ENCODE measurements at places on chromosomes 5 and 9.

DNA sequence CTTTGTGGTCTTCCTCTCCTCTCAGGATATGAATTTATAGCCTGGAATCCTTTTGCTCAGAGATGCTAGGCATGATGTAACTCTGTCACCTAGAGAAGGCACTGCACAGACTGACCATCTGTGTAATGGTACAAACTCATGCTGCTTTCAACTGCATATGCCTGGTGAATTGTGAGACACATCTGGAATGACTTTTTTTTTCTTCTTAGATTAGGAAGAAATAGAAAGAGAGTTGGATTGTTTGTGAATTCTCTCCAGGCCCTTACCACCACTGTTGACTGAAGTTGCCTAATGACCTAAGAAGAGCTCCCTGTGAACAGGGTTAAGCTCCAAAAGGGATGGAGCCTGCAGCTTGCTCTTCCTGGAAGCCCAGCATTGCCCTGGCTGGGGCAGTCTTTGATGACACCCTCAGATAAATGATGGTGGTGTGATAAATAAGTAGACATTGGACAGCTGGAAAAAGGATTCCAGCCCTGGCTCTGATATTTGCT, 47.8 kb upstream of the TRIM32 start:
- peak; percentile 29 for DNase-seq

- DNase-seq = no peak
These were observed 183.1 kb upstream of the IER5L start for GRCh38 chr9:129361196-129361595.

- no peak for DNase-seq
These were observed 50.8 kb upstream of the GABRP start for GRCh38 chr5:170732685-170733084.

DNA sequence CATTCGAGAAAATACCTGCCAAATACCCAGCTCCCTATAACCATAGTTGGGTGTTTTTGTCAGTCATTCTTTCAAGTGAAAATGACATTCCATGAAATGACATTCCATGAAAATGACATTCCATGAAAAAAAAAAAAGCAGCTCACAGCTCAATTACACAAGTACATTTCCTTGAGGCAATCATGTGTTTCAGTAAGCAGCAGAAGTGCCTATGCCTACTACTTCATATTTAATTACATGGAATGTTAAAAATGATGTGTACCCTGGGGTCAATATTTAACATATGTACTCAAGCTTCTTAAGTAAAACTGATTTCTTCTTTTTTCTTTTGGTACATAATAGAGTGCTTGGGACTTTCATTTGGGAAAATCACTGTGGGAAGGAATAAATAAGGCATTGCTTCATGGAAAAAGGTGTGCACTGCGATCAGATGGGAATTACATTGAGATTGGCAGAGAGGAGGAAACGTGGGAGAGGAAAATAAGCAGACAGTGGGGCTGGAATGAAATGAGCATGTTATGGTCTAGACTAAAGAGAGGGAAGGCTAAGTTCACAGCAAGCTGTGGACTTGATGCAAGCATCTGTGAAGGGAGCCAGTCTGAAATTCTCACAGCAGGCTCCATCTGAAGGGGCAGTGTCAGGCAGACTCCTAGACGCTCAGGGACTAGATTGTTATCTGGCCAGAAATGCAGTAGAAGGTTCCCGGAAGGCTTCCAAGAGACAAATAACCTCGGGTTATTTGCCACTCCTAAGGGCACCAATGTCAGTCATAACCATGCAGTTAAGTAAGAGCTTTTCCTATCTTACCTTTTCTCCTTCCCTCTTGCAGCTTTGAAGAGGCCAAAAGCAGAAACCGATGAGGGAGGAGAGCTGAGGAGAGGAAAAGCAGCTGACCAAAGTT, 15.2 kb upstream of the SPATA9 start:
- DNase-seq = no peak

GRCh38 chr5:175377816-175378215, 66.2 kb downstream of the DRD1 start:
- DNase-seq = no peak

DNA sequence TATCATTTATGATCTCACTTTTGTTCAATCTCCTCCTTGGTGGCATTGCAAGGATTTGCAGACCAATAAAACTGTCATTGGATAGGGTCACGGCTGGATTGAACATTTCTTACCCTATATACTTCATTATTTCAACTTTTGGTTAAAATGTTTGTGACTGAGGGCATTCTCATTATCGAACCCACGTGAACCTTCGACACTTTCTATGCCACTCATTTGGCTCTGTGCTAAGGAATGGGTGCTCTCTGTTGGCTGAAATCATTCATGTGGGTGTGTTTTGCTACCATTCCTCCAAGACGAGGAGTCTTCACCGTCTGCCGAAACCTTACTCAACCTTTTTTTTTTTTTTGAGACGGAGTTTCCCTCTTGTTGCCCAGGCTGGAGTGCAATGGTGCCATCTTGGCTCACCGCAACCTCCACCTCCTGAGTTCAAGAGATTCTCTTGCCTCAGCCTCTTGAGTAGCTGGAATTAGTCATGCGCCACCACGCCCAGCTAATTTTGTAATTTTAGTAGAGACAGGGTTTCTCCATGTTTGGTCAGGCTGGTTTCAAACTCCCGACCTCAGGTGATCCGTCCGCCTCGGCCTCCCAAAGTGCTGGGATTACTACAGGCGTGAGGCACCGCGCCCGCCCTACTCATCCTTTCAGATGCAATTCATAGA, 62.5 kb downstream of the CSNK1A1 start:
- no peak for DNase-seq

- DNase-seq = no peak
These were observed 280.3 kb downstream of the ELAVL2 start for GRCh38 chr9:23545728-23546127.

DNA sequence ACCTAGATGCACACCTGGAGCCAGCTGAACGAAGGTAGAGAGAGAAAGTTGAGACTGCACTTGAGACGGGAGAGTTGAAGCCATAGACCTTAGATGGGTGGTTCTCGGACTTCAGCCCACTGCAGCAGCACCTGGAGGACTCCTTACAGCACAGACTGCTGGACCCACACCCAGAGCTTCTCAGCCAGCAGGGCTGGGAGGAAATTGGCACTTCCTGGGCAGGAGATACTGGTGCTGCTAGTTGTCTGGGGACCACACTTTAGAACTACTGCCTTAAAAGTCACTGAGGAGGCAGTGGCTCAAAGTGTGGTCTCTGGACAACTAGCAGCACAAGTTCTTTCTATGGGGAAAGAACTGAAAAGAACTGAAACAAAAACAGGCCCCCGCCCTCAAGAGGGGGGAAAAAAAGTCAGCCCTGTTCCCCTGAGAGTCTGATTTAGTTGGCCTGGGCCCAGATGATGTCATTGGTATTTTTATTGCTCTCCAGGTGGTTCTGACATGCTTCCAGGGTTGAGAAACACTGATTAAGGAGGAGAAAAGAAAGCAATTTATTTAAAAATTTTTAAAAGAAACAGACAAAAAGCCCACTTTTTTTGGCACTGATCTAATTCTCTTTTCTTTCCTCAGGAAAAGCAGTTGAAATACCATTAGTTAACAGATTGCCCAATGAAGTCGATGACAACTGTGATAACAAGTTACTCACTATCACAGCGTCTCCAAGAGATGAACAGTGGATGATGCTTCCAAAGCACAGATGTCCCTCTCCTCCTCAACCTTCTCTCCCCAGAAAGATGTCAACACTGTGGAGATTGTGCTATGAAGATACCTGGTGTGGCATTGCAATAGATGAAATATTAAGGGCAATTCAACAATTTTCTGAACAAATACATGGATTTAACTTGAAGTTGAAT, 73.6 kb upstream of the ADAMTS16 start:
- DNase-seq = no peak

DNA sequence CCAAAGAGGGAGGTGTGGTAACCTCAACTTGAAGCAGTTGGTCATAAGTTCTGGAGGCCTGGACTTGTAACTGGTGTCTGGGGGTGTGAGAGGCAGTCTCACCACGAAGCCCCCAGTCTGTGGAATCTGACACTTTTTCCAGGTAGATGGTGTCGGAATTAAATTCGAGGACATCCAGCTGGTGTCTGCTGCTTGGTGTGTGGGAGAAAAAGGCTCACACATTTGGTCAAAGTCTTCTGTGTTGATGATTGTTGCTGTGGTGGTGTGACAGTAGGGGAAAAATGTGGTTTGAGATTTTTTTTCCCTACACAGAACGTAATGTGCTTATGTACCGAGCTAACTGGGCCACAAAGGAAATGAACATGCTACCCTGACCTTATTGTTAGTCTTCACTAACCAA, 251.9 kb downstream of the MAT2B start:
- no peak for DNase-seq

- no peak for DNase-seq
These were observed 3.8 kb downstream of the C9orf40 start for GRCh38 chr9:74948937-74949336.

- no peak for DNase-seq
These were observed 10.6 kb upstream of the SH3RF2 start for GRCh38 chr5:145925803-145926202.

GRCh38 chr5:128020012-128020411, 63.6 kb upstream of the SLC12A2 start:
- no peak for DNase-seq

GRCh38 chr9:94654165-94654894, 15.0 kb upstream of the FBP1 start:
- DNase-seq = no peak

DNA sequence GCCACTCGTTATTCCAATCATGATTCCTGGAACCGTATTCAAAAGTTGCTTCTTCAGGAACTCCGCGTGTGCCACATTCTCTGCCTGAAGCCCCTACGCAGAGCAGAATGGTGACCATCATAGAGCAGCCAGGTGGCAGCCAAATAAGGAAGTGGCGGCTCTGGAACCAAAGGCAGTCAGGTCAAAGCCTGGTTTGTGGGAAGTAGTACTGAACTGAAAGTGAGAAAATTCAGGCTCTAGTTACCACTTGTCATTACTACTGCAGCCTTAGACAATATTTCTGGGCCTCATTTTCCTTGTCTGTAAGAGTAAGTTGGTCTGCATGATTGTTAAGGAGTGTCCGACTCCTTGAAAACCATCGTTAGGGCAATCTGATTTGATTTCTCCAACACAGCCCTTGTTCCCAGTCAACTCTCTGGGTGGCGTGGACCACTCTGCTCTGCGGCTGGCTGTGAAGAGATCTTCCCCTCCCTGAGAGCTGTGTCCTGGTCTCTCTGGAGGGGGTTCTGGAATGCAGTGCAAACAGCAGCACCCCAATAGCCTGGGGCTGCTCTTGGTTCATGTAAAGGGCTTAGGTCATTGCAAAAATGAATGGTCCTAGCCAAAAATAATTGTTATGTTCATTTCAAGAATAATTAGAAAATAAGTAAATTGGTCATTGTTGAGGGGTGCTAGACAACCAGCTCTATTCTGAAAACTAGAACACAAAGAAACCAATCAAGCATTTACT, 102.4 kb downstream of the MED27 start:
- DNase-seq = no peak

DNA sequence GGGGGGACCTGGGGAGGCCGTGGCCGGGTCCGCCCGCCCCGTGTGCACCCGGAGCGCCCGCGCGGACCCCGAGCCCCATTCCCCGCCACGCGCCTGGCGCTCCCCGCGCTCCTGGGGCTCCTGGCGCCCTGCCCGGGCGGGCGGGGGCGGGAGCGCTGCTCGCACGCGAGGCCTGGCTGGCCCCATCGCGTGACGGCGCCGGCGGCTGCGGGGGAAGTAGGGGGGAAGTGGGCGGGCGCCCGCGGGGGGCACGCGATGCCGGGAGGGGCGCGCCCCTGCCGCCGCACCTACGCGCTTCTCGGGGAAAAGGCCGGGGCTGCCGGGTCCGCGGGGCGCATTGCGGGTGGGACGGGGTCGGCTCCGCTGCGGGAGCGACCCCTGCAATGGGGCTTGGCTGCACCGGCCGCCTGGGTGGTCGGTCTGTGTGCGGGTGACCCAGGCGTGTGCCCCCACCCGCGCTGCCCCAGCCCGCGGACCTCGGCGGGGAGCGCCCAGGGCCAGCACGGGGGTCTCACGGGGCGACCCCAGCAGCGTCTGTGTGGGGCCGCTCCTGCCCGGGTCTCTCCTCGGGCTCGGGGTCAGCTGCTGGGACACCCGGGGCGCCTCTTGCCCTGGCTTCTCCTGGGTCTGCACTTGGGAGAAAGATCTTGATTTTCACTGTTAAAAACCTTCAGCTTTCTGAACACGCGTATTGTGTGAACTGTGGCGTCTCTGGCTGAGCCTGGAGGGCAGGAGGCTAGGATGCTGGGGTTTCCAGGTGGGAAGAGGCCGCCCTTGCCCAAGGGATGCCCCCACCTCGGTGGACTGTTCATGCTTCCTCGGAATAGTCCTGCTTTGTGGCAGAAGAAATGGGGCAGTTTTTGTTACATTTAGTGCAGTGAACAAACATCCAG, 52.4 kb downstream of the AHRR start:
- peak; percentile 94 for DNase-seq

GRCh38 chr5:144162686-144163085, 7.8 kb downstream of the YIPF5 start:
- DNase-seq = no peak

DNA sequence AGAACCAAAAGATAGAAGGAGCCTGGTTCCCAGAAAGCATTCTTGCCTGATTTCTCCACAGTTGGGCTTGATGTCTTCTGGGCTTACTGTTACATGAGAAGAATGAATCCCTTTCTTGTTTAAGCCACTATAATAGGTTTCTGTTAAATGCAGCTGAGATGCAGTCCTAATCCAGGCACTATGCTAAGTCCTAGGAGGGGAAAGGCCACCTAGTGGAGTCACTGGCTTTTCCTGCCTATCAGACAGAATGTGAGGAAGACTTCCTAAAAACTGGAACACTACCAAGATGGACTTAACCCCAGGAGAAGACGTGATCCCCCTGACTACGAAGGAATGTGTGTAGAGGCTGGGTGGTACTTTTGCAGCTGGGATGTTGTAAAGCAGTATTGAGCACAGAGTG, 34.3 kb upstream of the FSD1L start:
- peak; percentile 28 for DNase-seq

DNA sequence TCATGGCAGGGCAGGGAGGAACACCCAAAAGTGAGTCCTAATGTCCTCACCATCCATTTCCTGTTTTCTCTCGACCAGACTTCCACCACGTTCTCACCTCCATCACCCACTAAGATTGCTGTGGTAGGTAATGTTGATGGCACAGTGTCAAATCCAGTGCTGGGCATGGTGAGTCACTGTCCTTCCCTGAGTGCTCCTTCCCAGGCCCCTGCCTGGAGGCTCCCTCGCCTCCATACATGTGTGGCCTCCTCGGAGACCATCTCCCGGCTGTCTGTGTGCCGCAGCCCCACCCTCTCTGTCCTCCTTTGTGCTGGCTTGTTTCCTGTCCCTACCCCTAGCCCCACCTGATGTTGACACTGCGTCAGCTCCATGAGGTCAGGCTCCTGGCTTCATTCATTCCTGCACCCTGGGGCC, 177.5 kb downstream of the SYK start:
- DNase-seq = no peak

GRCh38 chr9:133044661-133045060, 13.9 kb downstream of the GTF3C5 start:
- DNase-seq = no peak

- DNase-seq = no peak
These were observed 4.5 kb downstream of the BRD9 start for GRCh38 chr5:887947-888637.
